ENCODE measurements at places on chromosomes 6 and 20.

- no peak for DNase-seq
Measured at GRCh38 chr6:49322861-49323260, 140.2 kb downstream of the MMUT start.

GRCh38 chr20:48387675-48388074 is 440.1 kb downstream of the PREX1 start:
- no peak for DNase-seq

DNA sequence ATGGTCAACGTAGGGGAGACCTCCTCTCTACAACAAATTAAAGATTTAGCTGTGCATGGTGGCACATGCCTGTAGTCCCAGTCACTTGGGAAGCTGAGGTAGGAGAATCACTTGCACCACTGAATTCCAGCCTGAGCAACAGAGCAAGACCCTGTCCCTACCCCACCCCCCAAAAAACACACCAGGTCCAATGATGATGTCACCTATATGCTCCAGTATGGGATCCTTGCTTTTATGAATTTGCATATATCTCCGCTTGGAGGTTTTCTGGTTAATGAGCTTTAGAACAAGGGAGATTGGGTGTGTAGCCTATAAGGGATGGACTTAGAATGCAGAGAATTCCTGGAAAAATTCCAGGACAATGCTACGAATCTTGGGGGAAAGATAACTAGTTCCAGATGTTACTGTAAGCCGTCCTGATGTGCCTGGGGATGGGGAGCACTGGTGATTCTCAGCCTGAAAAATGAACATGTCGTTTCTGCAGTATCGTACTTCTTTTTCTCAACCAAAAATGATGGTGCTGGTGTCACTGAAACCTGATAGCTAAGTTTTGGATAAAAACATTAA is 61.1 kb downstream of the ZBTB2 start:
- no peak for DNase-seq

DNA sequence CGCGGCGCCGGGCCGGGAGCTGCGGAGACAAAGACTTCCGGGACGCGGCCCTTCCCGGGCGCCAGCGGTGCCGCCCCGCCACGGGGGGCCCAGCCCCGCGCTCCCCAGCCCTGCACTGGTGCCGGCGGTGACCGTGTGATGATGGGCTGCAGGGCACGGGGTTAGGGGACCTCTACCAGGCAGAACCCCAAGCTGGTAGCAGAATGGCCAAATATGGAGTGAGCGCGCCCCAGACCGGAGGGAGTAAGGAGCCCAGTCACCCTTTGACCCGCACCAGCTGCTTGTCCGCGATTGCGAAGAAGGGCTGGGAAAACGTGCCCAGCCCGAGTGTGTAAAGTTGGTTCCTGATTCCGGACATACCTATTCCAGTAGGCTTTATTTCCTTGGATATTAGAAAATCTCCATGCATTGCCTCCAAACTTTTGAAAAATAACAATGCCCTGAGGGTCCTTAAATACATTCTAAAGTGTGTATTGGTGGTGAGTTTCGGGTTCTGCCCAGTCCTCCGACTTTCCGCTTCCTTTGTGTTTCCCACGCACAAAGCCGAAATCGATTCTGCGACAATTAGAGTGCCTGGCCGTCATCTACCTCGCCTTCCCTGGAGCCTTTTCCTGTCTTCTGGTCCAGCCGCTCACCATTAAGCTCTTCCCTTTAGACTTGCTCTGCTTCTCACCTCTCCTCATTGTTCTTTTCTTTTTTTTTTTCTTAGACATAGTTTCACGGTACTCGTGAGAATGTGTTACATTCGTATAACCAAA is 1.1 kb downstream of the ABRACL start:
- no peak for DNase-seq

DNA sequence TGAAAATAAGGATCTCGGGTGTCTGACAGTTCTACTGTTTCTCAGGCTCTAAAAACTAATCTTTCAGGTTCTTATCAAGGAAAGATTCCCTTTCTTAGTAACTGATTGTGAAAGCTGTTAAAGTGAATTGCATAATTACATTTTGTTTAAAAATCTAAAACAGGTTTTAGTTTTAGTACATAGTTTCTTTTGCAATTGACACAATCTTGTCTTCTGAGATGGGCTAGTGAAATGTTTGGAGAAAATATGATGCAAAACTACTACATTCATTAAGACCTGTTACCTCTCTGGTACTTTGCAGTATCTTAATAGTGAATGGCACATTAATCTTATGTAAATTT is 298.4 kb downstream of the UTRN start:
- no peak for DNase-seq

- no peak for DNase-seq
Measured at GRCh38 chr6:129795261-129795660, 65.9 kb downstream of the TMEM244 start.

DNA sequence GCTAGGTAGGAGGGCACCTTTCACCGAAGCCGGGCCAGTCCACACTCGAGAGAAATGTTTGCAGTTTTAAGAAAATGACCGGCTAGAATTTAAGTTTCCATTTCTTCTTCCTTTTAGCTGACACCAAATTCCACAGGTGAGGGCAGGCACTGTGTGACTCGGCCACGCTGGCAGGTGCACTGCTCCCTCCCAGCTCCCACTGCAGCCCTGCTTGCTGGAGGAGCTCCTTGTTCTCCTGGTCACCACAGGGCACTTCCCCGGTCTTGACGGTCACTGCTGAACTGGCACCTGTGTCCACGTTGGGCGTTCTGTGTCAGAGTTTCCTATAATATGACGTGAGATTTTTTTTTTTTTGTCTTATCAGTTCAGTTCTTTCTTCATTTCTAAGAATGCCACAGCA is 3.6 kb upstream of the KIF25 start:
- no peak for DNase-seq

- DNase-seq, result no peak
Measured at GRCh38 chr6:15431762-15432483, 186.1 kb downstream of the JARID2 start.
